ENCODE measurements at places on chromosomes 3 and 15.
A peak's percentile ranks its signal among the peaks of the same experiment; 100 is the strongest.

- no peak for DNase-seq
Measured at GRCh38 chr15:51576911-51577500, 45.6 kb downstream of the DMXL2 start.

GRCh38 chr3:89957451-89957850 lies 850.0 kb downstream of the EPHA3 start:
- DNase-seq = no peak

GRCh38 chr3:11719406-11720303 lies 75.9 kb upstream of the VGLL4 start:
- peak; percentile 53 for DNase-seq

DNA sequence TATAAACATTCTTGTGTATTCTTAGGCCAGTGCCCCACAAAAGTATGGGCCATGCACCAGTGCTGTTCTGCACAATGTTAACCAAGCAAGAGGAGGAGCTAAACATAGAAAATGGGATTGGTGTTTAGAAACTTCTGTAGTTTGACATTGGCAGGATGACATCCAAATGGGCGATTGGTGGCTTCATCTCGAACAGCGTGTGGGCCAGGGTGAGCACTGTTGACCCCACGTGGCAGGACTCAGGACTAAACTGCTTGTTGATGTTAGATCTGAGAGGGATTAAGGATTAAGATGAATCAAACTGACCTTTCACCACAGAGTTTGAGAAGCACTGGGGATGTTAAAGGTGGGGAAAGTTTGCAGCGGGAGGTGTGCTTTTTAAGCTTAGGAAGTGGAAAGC lies 31.9 kb downstream of the ZNF710 start:
- no peak for DNase-seq

GRCh38 chr15:39781967-39782302 lies 706 bp downstream of the FSIP1 start:
- DNase-seq = no peak

All from stimulated activated CD8-positive, alpha-beta memory T cell treated with anti-CD3 and anti-CD28 coated beads, Interleukin-4, amount 100 ng/mL, for 1 hour (primary cell).